ENCODE measurements at places on chromosomes 12 and 14.

- DNase-seq: no peak
Measured at GRCh38 chr14:33792009-33792719, 158.7 kb downstream of the EGLN3 start.

DNA sequence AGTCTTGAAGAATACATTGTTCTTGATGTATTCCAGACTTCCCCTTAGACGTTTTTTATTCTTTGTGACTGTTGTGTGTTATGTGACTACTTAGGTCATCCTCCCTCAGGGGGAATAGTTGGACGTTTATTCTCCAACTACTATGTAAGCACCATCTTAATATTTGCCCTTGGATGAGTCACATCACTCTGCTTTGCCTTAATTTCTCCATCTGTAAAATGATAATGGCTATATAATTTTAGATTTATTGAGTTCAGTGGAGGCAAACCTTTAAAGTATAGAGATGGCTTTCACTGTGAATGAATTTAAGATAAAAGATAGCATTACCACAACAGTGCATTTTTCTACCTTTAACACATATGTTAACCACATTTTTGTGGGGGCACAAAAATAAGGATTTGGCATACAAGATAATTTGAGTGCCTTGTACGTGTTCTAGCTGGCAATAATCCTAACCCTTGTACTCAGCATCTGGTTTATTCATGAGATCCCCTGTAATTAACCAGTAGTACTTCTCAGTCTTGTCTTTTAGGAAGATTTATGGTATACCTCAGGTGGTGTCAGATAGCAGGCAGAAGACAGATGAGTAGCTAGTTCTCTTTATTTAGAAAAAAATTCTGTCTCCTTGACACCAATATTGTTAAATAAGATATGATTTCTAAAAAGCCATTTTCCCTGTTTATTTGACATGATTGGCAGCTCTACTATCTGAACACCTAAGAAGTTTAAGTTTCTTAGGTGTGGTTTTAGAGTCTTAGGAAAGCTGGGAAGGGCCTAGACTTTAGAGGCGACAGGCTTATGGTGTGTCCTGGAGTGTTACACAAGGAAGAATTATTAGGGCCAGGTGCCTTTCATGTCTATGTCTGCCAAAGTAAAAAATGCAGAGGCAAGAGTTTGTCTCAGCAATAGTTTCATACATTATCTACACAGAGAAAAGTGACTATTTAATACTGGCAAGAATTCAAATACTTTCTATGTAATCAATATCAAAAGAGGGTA lies 152.3 kb downstream of the RAD51B start:
- DNase-seq: no peak

GRCh38 chr12:70963081-70963660 lies 42.6 kb upstream of the PTPRR start:
- DNase-seq: no peak

DNA sequence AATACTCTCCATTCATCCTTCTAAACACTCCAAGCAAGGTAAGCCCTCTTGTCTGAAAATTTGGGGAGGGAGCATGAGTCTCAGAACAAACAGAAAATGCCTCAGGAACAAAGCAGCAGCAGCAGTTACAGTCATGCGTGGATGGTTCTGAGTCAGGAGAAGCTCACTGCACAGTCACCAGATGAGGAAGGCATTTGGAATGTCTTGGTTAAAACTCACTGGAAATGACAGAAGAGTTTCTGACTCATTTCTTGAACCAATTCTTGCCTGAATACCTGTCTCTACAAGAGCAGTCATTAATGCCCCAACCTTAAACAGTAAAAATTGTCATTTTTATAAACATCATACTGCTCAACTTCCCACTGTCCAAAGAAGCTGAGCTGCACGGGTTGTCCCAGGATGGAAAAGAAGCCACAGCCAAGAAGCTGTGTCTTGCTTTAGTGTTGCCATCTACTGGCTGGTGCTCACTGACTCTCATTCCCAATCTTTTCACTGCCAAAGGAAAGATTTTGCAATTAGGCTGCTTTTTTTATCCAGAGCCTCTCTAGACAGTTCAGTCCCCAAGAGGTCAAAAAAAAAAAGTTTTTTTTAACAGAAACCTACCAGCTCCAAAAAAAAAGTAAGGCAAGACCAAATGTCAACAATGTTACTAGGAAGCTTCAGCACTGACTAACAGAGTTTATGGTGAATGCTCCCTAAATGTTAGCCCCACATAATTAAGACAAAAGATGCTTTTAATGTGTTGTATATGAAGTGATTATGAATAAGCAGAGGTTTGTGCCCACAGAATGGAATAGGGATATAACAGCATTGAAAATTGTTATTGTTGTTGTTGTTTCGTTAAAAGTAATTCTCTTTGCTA lies 40.4 kb downstream of the KICS2 start:
- DNase-seq: peak; percentile 40

GRCh38 chr12:34406228-34406995 lies 384.1 kb downstream of the ALG10 start:
- peak; percentile 4 for DNase-seq

DNA sequence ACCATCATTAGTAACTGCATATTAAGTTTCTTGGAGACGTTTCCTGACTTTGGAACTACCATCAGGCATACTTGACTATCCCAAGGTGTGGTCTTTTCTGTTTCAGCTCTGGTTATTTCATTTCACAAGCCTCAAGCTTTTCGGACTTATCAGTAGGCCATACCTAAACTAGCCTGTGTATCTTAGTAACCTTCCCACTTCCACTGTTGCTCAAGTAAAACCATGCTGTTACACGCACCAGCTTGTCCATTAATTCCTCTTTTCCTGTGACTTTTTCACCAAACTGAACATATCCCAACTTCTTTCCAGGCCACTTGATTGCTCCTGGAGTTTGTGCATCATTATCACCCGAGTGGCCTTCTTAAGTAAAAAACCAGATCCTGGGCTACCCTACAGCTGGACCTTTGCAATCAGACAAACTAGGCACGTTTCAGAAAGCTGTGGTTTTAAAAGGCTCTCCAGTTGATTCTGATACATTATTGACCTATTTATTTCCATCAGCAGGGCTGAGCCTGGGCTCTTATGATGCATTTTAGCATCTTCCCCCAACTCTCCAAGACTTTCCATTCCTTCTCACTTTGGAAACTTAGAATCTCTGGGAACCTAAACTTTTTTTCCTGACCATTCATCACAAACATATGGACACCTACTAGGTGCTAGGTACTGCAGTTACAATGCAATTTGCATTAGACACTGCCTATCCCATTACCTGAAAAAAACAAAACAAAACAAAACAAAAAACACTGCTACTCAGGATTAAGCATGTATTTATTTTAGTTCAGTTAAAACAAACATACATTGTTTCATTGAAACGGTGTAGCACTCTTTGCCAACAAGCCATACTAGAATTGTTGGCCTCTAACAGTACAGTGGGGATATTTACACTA lies 14.9 kb downstream of the SLC38A2 start:
- DNase-seq: no peak

DNA sequence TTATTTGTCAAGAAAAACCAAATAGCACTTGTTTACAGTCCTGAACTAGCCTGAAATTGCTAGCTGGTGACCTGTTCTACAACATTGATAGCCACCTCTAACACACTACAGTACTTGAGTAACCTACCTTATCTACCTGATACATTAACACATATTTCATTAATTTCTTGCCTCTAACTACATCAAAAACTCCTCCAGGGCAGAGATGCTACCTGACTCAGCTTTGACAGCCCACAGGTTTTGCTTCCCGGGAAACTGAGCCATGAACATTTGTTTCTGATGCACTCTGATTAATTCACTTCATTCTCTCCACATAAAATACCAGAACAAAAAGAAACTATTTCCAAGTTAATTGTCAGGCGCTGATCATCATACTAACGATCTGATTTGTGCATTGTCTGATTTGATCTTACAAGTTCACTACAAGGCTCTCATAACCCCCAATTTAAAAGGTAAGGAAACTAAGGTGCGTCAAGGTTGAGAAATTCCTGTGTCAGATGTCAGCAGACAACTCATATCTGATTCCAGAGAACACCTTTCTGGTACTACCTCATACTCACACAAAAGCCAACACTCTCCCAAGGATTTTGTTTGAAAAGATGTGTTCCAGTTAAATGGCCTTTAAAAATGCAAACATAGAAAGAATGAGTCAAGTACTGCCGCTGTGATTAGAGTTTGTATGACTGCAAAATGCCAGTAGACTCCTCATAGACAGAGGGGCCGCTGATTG lies 768.7 kb downstream of the BCL11B start:
- no peak for DNase-seq

GRCh38 chr14:80607430-80608190 lies 333.9 kb downstream of the CEP128 start:
- no peak for DNase-seq

DNA sequence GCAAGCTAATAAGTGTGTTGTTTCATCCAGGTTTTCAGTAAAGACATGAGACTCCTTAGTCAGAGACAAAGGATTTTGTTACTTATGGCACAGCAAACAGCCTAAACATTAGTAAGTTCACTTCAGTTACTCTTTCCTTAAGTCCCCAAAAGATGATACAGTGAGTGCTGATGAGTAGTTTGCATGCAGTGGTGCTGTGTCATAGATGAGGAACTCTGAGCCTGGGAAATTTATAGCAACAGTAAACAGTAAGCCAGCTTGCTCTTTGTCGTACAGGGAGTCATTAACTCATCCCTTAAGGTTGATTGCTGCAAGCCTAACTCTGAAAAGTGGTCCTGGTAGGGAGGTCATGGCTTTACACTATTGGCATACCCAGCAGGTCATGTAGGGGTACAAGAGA lies 208.6 kb upstream of the OR4E1 start:
- no peak for DNase-seq

- DNase-seq: no peak
Measured at GRCh38 chr12:23911574-23911973, 37.9 kb downstream of the SOX5 start.

- no peak for DNase-seq
Measured at GRCh38 chr12:15977999-15978951, 67.1 kb downstream of the DERA start.

DNA sequence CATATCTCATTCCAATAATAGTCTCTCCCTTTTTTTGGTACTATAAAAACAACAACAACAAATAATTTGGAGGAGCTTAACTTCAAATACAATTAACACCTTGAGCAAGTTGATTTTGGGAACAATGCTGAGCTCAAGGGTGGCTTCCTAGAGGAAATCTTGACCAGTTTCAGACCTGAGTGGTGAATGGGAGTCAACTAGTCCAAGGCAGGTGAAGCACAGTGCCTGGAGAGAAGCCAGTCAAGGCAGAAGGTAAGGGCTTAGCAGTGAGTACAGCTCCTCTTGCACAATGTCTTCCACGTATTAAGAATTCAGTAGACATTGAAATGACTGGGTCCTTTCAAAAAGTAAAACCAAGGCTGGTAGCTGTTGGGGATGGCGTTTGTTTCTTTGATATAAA lies 444.8 kb downstream of the ATP23 start:
- DNase-seq: no peak

DNA sequence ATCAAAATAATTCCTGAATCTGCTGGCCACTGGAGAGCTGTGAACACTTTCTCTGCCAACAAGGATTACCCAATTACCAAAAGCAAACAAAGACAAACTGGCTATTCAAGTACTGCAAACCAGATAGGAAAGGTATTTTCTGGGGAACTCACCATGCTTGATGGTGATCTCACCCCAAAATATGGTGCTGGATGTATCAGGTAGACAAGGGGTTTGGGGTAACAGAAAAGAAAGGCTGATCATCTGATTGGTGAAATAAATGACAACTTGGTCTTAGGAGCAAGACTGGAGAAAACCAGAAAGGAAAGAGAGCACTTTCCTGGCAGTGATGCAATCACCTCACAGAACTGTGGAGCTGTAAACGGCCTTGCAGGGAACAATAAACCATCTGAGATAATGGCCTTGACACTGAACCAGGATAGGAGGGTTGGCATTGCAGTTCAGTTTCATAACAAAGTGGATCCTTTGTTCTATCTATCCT lies 31.0 kb upstream of the NPFF start:
- DNase-seq: no peak

DNA sequence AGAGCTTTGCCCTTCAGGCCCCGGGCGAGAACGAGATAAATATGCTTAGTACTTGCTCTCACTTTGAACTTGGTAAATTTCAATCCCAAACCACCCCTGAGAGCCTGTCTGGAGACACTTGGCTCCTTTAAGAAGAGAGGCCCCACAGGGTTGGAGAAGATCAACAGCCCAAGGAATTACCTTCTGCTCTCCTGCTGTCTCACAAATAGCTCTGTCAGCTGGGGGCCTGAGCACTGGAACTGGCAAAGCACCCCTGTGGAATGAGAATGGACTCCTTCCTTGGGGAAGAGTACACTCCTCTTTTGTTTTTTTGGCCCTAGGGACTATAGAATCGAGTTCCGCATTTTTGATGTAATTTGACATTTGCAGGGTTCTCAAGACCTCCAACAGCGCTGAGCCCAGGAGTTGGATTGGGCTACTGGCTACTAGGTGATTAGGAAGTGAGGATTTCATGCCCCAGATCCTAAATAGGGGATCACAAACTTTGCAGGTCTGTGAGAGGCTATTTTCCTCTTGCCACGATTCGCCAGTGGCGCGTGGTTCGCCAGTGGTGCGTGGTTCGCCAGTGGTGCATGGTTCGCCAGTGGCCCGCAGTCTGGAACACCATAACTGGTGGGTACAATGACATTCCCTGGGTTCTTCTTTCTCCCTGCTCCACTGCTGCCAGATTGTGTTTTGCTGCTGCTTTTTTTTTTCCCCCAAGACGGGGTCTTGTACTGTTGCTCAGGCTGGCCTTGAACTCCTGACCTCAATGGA lies 17.8 kb upstream of the MEG3 start:
- no peak for DNase-seq

DNA sequence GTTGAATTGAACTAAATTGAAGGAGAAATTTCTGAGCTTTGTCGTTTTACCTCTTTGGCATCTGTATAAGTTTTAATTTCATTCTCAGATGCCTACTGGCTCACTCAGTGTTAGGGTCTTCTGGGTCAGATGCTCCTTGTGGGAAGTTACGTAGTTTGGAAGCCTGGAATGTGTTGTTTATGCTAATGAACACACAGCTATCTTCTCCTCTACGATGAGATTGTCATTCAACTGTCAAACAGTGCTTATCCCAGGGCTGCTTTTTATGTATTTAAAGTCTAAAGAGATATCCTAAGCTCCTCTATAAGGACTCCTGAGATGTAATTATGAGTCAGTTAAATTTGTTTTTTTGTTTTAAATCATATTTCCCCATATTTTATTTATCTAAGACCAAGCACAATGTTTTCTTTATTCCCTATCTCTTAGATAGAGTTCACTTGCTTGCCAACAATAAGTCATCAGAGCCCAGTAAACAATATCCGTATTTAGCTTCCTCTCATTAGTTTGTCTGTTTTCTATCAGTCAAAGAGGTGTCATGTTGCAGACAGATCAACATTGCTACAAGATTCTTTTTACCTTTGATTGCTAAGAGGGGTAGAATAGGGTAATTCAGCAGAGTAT lies 368.0 kb upstream of the PDE3A start:
- no peak for DNase-seq

- DNase-seq: peak; percentile 48
Measured at GRCh38 chr12:118061873-118062843, 1.2 kb upstream of the WSB2 start.

GRCh38 chr14:79465651-79466050 lies 745.7 kb downstream of the DIO2 start:
- no peak for DNase-seq

GRCh38 chr12:91074154-91074709 lies 16.4 kb upstream of the KERA start:
- DNase-seq: no peak

Data from heart left ventricle (tissue), 16 donors.